ENCODE measurements at places on chromosomes 11 and 22. TPM values are rescaled to one million over a fixed set of nuclear protein-coding genes. Genes with fewer than 3 reads are reported as not detected.

TSG101 gene
- total RNA-seq: 33.2 TPM

TRPM5 gene
- not detected for total RNA-seq

PATE2 gene
- not detected for total RNA-seq

DNA sequence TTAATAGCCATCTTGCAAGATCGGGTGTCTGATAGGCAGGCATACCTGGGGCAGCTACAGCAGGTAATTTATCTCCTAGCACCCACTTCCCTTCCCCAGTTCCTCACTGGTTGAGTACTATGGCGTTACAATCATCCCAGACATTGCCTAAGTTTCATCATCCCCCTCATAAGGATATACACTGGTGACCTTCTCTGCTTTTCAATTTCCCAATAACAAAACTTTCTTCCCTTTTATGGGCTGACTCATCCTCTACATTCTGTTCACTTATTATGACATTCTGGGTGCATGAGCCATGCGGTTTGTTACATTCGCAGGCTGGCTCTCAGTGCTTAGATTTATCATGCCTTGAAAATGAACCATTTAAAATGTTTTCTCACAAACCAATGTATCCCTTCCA, 5.0 kb upstream of the MRPL11 start:
- no peak overlapping the region for H3K27ac ChIP-seq
- no peaks in the 10 kb centered on the region for H3K36me3 ChIP-seq
- peaks cover 2% of the 10 kb centered on the region for H3K27me3 ChIP-seq

GRCh38 chr11:15861256-15861655, 495.1 kb downstream of the SOX6 start:
- DNase-seq: no peak
- no peak overlapping the region for H3K4me3 ChIP-seq
- H3K4me1 ChIP-seq: no peaks in the 10 kb centered on the region
- H3K27me3 ChIP-seq: peaks cover 3% of the 10 kb centered on the region
- H3K27ac ChIP-seq: no peak overlapping the region
- H3K36me3 ChIP-seq: no peaks in the 10 kb centered on the region

DNA sequence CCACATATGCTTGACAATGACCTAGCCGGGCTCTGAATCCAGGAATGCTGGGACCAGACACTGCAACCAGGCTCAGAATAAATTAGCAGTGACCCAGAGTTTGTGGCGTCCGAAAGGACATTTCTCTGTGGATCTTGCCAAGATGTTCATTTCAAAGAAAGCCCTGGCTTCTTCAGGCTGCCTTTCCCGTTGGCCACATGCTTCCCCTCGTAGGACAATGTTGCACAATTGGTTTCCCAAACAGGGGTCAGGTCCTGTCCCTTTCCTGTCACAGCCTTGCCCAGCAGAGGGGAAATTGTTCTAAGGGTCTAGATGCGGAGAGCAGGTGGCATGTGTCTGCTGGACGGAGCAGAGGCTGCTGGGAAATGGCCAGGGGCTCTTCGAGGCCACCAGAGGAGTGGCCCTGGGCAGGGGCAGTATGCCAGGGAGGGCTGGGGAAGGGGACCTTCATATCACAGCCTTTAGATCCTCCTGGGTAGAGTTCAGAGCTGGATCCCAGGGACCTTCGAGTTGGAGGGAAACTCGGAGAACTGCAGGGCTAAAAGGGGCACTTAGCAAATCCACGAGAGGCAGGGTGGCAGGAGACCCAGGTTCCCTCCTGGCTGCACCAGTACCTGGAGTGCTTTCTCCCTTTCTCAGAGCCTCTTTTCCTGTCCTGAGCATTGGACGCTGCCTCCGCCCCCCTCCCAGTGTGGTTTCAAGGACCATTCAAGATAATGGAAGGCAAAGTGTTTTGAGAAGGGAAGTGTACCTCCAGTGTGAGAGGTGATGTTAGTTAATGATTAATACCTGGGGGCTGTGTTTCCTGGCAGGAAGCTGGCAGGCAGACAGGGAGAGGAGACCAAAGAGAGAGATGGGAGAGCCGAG, 42.3 kb downstream of the C11orf96 start:
- H3K27me3 ChIP-seq: peaks cover 33% of the 10 kb centered on the region
- H3K4me3 ChIP-seq: no peak overlapping the region
- no peak overlapping the region for H3K27ac ChIP-seq
- H3K36me3 ChIP-seq: no peaks in the 10 kb centered on the region

GRCh38 chr11:28730889-28731288, 622.7 kb downstream of the METTL15 start:
- H3K36me3 ChIP-seq: no peaks in the 10 kb centered on the region
- no peak for DNase-seq
- H3K4me1 ChIP-seq: no peaks in the 10 kb centered on the region
- no peak overlapping the region for H3K27ac ChIP-seq
- no peak overlapping the region for H3K4me3 ChIP-seq
- H3K27me3 ChIP-seq: no peaks in the 10 kb centered on the region

- H3K4me1 ChIP-seq: peaks cover 58% of the 10 kb centered on the region
- peak; percentile 3 for DNase-seq
- H3K36me3 ChIP-seq: peaks cover 20% of the 10 kb centered on the region
- H3K4me3 ChIP-seq: no peak overlapping the region
- peaks cover 14% of the 10 kb centered on the region for H3K27me3 ChIP-seq
These were observed 3.1 kb upstream of the PGGHG start for GRCh38 chr11:285894-286220.

DNA sequence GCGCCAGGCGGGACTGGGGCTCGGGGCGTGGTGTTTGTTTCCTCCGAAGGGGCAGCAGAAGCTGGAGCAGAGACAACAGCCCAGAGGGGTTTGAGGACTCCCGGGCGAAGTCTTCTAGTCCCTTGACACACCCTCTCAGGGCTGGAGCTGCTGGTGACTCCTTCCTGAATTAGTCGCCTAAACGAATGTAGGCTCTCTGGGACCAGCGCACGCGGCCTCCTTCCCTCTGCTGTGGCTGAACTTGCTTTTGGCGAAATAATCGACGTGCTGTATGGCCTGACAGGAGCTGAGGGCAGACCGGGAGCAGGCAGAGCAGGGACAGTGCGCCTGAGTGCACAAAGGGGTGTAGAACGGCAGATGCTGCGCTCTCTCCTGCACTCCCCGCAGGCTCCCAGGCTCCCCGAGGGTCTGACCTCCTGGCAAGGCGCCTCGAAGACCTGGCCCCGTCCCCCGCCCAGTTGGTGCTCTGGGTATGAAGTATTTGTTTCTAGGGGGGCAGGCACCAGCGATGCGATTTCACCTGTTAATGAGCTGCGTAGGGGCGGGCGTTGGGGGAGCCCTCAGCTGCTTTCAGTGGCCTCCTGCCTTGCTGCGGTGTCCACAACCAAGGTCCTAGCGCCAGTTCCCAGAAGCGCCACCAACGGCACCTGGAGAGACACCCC, 5.3 kb downstream of the SLC17A6 start:
- peaks cover 21% of the 10 kb centered on the region for H3K4me1 ChIP-seq
- no peaks in the 10 kb centered on the region for H3K36me3 ChIP-seq
- no peak overlapping the region for H3K27ac ChIP-seq
- DNase-seq: no peak
- H3K27me3 ChIP-seq: peaks cover 69% of the 10 kb centered on the region
- H3K4me3 ChIP-seq: no peak overlapping the region

GRCh38 chr11:105799728-105800462, 190.0 kb downstream of the GRIA4 start:
- H3K4me1 ChIP-seq: no peaks in the 10 kb centered on the region
- no peak overlapping the region for H3K27ac ChIP-seq
- H3K4me3 ChIP-seq: no peak overlapping the region
- no peak for DNase-seq

DNA sequence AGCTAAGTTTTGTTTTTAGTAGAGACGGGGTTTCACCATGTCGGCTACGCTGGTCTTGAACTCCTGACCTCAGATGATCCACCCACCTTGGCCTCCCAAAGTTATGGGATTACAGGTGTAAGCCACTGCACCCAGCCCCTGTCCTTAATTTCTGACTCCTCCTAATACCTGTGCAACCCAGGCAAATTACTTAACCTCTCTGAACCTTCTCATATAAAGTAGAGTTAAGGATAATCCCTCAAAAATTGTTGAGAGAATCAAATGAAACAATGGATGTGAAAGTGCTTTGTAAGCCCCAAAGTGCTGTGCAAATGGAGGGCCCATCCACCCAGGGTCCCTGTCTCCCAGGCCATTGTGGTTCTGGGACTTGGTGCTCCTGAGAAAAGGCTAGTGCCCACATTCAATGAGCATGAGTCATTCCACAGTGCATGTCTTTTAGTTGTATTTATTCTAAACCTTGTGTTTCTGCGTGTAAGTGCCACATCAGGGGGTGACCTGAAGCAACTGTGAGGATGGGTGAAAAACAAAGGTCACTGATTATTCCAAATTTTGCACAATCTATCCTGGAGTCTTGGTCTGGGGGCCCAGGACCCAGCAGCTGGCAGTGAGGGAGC, 61.4 kb upstream of the PTPRJ start:
- no peaks in the 10 kb centered on the region for H3K27me3 ChIP-seq
- no peak overlapping the region for H3K27ac ChIP-seq
- H3K4me3 ChIP-seq: no peak overlapping the region
- peaks cover 54% of the 10 kb centered on the region for H3K4me1 ChIP-seq
- H3K36me3 ChIP-seq: no peaks in the 10 kb centered on the region
- DNase-seq: no peak

- H3K27ac ChIP-seq: peak overlapping the region; percentile 97
- peaks cover 72% of the 10 kb centered on the region for H3K4me1 ChIP-seq
- H3K4me3 ChIP-seq: peak overlapping the region; percentile 96
- peak; percentile 43 for DNase-seq
These were observed 532 bp downstream of the BET1L start for GRCh38 chr11:206526-207207.

- DNase-seq: no peak
- H3K27me3 ChIP-seq: peaks cover 49% of the 10 kb centered on the region
- H3K4me1 ChIP-seq: peaks cover 24% of the 10 kb centered on the region
These were observed 716 bp downstream of the GRM5 start for GRCh38 chr11:89065066-89065465.

- H3K27ac ChIP-seq: no peak overlapping the region
- no peaks in the 10 kb centered on the region for H3K36me3 ChIP-seq
- no peak for DNase-seq
- H3K4me1 ChIP-seq: no peaks in the 10 kb centered on the region
- no peaks in the 10 kb centered on the region for H3K27me3 ChIP-seq
- no peak overlapping the region for H3K4me3 ChIP-seq
These were observed 1158.7 kb upstream of the CNTN5 start for GRCh38 chr11:97862021-97862420.

GRCh38 chr22:21599053-21599893, 30.5 kb downstream of the YDJC start:
- peaks cover 31% of the 10 kb centered on the region for H3K4me1 ChIP-seq
- DNase-seq: no peak
- H3K36me3 ChIP-seq: peaks cover 21% of the 10 kb centered on the region
- H3K27me3 ChIP-seq: no peaks in the 10 kb centered on the region
- H3K27ac ChIP-seq: no peak overlapping the region

DNA sequence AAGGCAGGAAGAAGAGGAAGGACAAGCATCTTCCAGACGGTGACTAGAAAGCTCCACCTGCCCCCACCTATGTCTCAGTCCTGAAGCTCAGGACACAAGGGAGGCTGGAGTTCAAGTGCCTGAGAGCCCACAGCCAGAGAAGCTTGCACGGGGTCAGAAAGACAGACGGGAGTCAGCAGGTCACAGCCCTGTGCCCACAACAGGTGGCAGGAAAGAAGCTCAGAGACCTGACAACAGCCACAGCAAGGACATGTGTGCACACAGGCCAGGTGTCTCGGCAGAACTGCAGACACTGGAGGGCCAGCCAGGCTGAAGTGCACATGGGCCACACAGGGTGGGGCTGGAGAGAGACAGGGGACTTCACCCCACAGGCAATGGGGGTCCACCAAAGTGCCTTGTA, 37.2 kb upstream of the MOB2 start:
- H3K4me1 ChIP-seq: peaks cover 22% of the 10 kb centered on the region
- no peak overlapping the region for H3K27ac ChIP-seq
- H3K27me3 ChIP-seq: no peaks in the 10 kb centered on the region
- no peak overlapping the region for H3K4me3 ChIP-seq

All from activated naive CD4-positive, alpha-beta T cell treated with anti-CD3 and anti-CD28 coated beads for 36 hours (primary cell).